Effector memory CD4-positive, alpha-beta T cell (primary cell): ENCODE measurements at places on chromosomes 1 and 21.

DNA sequence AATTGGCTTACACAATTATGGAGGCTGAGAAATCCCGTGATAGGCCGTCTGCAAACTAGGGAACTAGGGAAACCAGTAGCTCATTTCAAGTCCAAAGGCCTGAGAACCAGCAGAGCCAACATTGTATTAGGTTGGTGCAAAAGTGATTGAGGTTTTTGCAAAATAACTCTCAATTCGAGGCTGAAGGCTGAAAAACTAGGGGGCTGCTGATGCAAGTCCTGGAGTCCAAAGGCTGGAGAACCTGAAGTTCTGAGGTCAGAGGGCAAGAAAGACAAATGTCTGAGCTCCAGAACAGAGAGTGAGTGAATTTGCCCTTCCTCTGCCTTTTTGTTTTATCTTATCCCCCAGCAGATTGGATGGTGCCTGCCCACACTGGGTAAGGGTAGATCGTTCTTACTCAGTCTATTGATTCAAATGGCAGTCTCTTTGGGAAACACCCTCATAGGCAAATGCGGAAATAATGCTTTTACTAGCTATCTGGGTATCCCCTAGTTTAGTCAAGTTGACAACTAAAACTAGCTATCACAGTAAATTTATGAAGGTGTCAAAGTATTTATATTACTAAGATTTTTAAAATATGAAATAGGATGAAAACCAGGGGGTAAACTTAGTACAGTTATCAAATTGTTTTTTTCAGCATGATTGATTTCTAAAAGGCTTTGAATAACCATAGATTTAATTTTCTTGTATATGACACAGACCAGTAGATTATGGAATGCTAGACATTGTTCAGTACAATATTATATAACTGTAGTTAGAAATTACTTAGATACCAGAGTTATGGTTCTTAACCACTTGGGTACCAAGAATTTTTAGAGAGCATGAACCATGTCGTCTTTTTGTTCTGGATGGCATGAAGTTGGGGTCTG lies 15.4 kb downstream of the RABGAP1L start:
- DNase-seq: no peak

DNA sequence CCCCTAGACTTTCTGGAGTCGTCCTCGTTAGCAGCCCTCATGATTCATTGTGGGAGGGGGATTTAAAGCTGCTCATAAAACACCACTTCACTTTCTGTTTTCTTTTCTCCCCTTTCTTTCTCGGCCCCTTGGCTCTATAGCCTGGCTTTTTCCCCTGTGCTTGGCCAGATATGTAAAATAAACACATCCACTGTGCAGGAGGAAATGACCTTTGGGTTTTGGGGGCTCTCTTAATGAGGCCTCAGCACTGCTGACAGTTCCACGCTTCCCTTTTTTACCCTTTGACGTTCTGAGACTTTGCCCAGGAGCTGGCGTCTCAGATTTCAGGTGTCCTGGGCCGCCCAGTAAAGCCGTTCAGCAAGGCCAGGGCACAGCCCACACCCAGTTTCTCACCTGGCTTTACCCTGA lies 65.7 kb downstream of the RUNX3 start:
- no peak for DNase-seq

DNA sequence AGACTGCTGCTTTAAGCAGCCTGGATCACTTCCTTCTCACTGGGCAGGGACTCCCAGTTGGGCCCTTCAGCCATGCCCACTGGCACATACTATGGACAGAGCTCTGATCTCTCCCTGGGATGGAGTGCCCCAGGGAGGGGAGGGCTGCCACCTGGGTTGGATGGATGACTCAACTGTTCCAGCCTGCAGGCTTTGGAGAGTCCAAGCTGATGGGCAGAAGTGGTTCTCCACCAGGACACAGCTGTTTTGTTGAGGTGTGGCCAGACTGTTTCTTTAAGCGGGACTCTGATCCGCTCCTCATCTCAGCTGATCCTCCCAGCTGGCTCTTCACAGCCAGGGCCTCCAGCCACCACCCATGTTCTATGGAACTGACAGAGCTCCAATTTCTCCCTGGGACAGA lies 166.9 kb downstream of the MAGI3 start:
- no peak for DNase-seq

- no peak for DNase-seq
Measured at GRCh38 chr1:199574950-199575349, 452.6 kb upstream of the NR5A2 start.

- DNase-seq: no peak
Measured at GRCh38 chr1:223142269-223142668, 779 bp downstream of the TLR5 start.

GRCh38 chr1:157388057-157388456 lies 164.3 kb downstream of the FCRL5 start:
- DNase-seq: no peak

- no peak for DNase-seq
Measured at GRCh38 chr1:226974544-226975258, 34.6 kb downstream of the COQ8A start.

GRCh38 chr21:43304621-43305335 lies 122.2 kb downstream of the SIK1 start:
- DNase-seq: no peak

DNA sequence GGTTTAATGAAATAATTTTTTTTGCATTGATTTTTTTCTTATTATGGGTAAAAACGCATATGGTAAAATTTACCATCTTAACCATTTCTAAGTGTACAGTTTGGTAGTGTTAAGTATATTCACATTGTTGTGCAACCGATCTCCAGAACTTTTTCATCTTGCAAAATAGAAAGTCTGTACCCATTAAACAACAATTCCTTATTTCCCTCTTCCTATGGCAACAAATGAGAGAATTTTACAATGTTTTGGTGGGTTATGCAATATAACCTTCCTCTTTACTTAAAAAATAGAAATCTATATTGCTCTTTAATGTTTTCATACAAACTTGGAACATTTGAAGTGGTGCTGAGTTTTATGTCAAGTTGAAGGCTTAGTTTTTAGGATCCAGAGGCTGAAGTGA lies 26.6 kb downstream of the MAP3K7CL start:
- DNase-seq: no peak

DNA sequence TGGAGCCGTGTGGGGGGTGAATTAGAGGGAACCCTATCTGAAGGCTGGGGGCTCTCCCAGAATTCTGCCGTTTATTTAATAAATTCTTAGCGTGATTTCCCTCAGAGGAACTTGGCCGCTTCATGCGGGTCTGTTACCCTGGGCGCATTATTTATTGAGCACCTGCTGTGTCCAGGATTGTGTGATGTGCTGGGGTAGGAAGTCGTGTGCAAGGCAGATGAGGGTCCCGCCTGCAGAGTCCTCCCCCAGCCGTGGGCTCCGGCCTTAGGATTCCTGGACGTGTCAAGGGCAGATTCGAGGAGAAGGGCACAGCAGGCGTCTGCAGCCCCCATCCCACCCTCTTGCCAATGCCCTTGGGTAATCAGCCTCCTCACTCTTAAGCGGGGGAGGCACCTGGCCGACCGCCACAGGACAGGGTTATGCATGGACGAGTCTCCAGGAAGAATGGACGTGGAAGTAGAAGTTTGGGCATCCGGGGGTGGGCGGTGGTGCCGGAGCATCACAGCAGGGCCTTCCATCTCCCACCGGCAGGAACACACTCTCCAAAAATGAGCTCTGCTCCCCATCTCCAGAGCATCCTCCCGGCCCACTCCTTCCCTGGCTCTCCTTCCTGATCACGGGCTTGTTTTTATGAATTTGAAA lies 233.3 kb upstream of the C1orf174 start:
- no peak for DNase-seq
